ENCODE measurements at places on chromosomes 16 and 17. TPM values are rescaled to one million over a fixed set of nuclear protein-coding genes. Genes with fewer than 3 reads are reported as not detected.

Gene NPIPB2
- total RNA-seq, result 12.0 TPM

DNA sequence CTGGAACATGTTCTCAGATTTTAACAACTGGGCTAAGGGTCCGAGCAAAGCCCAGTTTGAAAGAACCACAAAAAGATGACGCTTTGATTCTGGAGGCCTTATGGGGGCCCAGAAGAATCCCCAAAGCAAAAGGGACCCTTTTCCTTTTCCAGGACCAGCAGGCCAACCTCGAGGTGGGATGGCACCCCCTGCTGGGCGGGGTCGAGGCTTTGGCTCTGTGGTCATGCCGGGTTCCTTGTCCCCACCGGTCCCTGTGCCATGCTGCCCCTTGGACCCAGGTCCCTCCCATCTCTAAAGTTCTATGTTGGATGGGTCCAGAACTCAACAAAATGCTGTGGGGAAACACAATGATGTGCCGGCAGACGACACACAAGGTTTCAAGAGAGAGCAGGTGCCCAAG is 30.9 kb downstream of the TMEM204 start:
- H3K27ac ChIP-seq, result no peak overlapping the region
- H3K27me3 ChIP-seq, result no peaks in the 10 kb centered on the region
- H3K4me1 ChIP-seq, result peaks cover 20% of the 10 kb centered on the region
- H3K4me3 ChIP-seq, result no peak overlapping the region
- no peak for DNase-seq

GRCh38 chr17:3602499-3602898 is 6.7 kb downstream of the TRPV1 start:
- H3K36me3 ChIP-seq, result no peaks in the 10 kb centered on the region
- H3K4me1 ChIP-seq, result peaks cover 2% of the 10 kb centered on the region
- H3K27ac ChIP-seq, result no peak overlapping the region
- H3K27me3 ChIP-seq, result no peaks in the 10 kb centered on the region

- DNase-seq, result no peak
- H3K4me3 ChIP-seq, result no peak overlapping the region
- no peak overlapping the region for H3K27ac ChIP-seq
- H3K27me3 ChIP-seq, result peaks cover 59% of the 10 kb centered on the region
Measured at GRCh38 chr17:38608648-38609047, 2.9 kb upstream of the SRCIN1 start.

DNA sequence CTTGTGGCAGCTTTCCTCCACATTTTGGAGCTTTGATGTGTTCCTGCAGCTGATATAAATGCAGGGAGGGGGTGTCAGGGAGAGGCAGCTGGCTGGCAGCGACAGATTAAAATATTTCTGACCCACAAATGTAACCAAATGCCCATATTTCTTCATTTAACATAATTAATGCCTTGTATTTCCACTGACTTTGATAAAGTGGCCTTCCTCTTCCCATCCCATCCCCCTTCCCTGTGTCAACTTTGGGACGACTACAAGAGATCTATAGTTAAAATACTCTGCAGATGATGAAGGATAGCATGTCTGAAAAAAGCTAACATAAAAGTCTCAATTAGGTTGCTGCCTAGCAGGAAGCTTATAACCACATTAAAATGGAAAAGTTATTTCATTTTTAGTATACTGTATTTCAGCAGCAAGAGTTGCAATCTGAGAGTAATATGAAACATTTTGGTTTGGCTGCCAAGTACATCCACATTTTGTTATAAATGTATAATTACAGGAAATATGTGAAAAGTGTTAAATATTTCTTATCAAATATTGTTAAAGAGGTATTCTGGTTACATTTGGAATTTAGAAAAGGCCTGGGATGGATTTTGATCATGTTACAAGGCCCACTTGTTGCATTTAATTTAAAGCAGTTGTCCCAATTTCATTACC is 238.7 kb upstream of the TBX2 start:
- peaks cover 18% of the 10 kb centered on the region for H3K4me1 ChIP-seq
- H3K4me3 ChIP-seq, result no peak overlapping the region
- DNase-seq, result no peak
- H3K27me3 ChIP-seq, result no peaks in the 10 kb centered on the region
- H3K27ac ChIP-seq, result peak overlapping the region; percentile 43

Gene RNF213
- total RNA-seq, result 455 TPM

All from activated CD8-positive, alpha-beta T cell treated with anti-CD3 and anti-CD28 coated beads, Interleukin-2, amount 10 ng/mL, durations not matched to agents 7 days and 5 days (primary cell).